ENCODE measurements at places on chromosomes 6 and 20. TPM values are rescaled to one million over a fixed set of nuclear protein-coding genes. Genes with fewer than 3 reads are reported as not detected.
A peak's percentile ranks its signal among the peaks of the same experiment; 100 is the strongest.

DNA sequence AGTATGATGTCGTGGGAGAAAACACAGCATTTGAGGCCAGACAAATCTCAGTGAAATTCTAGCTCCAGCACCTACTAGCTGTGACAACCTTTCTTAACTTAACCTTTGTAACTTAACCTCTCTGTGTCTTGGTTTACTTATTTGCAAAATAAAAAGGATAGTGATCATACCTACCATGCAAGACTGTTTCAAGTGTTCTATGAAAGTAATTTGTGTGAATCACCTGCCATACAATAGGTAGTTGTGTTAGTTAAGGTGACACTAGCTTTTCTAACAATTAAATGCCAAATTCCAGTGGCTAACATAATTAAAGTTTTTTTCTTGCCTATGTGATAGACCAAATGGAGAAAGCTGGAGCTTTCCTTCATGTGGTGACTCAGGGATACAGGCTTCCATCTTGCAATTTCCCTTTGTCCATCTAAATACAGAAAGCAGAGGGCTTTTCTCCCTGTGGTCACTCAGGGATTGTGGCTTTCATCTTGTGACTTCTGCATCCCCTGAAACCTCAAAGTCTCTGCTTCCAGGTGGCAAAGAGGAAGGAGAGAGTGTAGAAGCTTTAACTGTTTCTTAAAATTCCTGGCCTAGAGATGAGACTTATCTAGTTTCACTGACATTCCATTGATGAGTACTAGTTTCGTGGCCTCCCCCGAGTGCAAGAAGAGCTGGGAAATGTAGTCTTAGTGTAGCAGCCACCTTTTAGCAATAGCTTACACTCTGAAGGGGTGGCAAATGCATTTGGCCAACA, 311.4 kb downstream of the CLIC5 start:
- no peak for DNase-seq

- no peak for DNase-seq
Observed at GRCh38 chr6:131890091-131890490, 61.1 kb downstream of the CCN2 start.

DNA sequence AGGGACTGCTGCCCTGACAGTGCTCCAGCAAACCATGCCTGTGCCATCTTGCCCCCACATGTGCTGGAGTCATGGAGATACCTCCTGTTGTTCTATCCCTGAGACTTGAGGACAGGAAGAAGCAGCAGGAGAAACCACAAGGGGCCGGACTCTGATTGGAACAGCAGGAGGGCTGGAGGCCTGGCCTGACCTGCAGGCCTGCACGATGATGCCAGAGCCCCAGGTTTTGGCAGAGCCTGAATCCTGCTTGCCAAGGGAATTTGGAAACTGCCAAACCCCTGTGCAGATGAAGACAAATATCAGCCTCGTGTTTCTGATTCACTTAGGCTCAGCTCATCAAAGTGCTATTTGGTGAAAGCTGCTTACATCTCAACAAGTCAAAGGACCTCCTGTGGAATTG, 177.6 kb downstream of the MAFB start:
- DNase-seq = no peak

- DNase-seq = no peak
Observed at GRCh38 chr6:38644951-38645350, 5.2 kb upstream of the BTBD9 start.

GRCh38 chr6:131635384-131636340, 1.4 kb upstream of the ENPP3 start:
- DNase-seq = no peak

DNA sequence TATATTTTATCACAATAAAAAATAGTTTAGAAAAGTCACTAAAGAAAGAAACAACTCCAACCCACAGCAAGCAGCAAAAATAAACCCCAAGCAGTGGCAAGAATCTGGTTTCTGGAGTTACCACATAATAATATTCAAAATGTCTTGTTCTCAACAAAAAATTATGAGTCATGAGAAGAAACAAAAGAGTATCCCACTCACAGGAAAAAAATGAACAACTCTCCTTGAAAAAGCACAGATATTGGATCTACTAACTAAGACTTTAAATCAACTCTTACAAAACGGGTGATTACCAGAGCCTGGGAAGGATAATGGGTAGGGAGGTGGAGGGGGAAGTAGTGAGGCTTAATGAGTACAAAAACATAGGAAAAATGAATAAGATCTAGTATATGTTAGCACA, 425.6 kb downstream of the PLCB1 start:
- no peak for DNase-seq

GRCh38 chr6:133837801-133838349, 51.0 kb upstream of the TCF21 start:
- no peak for DNase-seq

GRCh38 chr6:158841358-158841757, 22.2 kb upstream of the EZR start:
- DNase-seq = no peak

GRCh38 chr6:46925563-46926253, 4.0 kb upstream of the ADGRF5 start:
- DNase-seq = no peak

- DNase-seq = no peak
Observed at GRCh38 chr6:141309295-141309694, 823.4 kb upstream of the GJE1 start.

DNA sequence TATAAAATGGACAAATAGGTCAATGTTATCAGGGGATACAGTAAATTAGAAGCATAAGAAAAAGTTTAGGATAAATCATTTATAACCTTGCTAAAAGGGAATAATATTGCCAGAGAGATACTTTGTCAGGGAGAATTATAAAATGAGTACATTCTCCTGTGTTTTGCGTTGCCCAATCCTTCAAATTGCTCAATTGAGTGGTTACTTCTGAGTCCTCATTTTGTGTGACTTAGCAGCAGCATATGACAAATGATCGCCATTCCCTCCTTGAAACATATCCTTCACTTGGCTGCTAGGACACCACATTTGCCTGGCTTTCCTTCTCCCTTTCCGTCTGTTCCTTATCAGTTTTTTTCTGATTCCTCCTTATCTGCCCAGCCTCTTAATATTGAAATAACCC, 106.7 kb upstream of the FLRT3 start:
- no peak for DNase-seq

- no peak for DNase-seq
Observed at GRCh38 chr20:13325033-13325432, 104.0 kb downstream of the ISM1 start.

DNA sequence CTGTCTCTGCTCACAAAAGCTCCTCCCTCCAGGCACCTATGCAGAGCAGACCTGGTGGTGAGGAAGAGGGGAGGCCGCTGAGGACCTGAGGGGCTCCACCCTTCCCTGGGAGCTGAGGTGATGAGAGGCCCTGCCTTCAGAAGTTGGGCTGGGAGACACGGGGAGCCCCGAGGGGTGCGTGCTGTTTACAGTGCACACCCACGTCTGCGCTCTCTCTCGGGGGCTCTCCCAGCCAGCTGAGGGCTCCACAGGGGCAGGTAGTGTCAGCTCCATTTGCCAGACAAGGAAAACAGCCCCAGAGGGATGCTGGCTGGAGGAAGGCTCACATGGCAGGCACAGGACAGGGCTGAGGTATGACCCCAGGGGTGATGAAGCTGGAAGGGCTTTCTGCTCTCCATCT, 13.5 kb upstream of the NOL4L start:
- DNase-seq = no peak

DNA sequence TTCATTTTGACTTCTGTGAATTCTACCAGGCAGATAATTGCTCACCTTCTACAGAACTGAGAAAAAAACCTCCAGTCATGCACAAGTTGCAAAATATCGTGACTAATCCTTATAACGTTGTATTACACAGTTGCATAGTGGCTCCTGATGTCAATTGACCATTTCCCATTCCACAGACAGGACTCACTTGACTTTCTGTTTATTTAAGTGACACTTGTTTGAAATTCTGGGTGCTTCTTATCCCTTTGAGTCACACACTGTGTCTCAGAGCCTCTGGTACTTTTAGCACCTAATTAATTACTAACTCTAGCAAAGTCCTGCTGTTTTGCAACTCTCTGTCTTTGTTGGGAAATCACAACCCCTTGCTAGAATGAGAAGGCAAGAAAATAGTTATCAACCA, 16.2 kb upstream of the RSPO3 start:
- no peak for DNase-seq

- no peak for DNase-seq
Observed at GRCh38 chr20:3768342-3769130, 983 bp upstream of the ADISSP start.

DNA sequence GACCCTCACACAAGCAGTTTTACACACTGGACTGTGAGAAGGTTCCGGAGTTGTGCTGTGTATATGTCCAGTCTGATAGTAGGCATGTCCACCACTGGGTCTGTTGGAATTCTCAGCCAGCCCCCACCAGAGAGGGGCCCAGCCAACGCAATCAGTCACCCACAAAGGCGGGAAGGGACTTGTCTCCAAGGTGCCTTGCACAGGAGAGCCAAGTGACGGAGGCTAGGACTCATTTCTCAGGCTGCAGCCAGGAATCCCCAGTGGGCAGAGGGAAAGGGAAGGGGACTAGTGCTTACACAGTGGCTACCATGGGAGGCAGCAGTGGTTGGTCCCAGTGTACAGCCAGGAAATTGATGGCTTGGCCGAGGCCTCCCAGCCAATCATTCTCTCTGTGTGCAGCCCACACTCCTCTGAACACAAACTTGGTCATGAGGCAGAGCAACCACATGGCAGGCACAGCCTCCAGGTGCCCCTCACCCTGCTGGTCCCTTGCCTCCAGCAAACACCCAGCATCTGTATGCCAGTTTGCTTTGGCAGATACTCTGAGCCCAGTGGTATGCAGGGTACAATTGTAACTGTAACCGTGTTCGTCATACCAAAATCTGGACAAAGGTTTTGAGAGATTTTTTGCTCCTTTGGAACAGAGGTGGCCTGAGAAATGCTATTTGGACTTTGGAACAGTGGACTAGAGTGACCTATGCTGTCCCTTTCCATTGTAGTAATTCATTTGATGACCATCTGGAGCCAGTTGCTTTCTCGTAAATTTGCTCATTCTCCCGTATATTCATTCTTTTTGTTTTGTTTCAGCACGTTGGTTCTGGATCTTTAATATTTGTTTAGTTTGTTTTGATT, 72.9 kb upstream of the MYL9 start:
- no peak for DNase-seq

- peak; percentile 41 for DNase-seq
Observed at GRCh38 chr20:64130271-64130670, 22.9 kb upstream of the NPBWR2 start.

DNA sequence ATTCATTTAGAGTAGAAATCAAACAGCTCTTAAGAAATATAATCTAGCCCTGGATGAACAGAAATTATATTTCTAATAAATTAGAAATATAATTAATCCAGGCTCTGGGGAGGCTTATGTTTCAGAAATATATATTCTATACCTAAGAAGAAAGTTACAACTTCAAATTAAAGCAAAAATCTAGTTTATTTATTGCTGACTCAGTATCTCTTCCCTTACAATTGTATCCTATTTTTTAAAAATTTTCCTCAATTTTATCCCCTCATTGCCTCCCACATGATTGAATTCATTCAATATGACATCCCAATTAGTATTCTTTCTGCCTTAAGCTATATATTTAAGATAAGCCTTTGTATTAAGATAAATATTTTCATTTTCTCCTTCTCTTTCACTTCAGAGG, 71.4 kb downstream of the HS3ST5 start:
- DNase-seq = no peak

DNA sequence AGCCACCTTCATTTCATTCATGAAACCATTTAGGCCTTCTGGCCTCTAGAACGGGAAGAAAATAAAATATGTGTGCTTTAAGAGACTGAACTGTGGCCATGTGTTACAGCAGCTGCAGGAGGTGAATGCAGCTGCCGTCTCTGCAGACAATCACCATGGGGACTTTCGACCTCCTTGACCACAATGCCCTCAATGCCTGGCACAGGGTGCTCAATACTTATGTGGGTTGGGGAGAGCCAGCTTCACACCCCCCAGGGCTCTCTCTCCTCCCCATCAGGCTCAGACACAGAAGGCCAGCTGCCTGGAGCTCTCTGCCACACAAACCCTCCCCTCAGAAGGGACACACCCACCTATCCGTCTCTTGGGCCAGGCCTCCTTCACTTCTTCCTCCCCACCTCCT, 43.5 kb downstream of the ANKRD60 start:
- DNase-seq = no peak

- no peak for DNase-seq
Observed at GRCh38 chr6:150150458-150150820, 7.6 kb downstream of the PPP1R14C start.

DNA sequence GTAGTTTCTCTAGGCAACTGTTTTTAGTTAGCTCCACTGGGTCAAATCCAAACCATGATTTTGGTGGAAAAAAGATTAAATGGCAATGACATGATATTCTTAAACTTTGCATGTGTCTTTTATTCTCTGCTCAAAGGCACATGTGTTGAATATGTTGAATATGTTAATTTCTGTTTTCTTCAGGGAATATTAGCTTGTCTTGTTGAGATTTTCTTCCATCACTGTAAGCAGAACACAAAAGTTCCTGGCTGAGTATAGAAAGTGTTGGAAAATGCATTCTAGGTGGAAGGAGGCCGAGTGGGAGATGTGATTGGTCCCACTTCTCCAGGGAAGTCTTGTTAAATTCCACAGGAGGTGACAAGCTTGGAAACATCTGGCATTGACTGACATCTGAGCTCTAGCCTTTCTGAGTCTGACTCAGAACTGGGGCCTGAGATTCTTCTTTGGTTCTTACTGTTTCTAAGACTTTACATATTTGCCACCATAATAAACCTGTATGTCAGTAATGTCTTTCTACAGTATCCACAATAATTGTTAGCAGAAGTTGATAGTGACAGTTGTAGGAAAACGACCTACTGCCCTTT, 81.1 kb downstream of the LAMA4 start:
- DNase-seq = no peak

Gene GATA5
- total RNA-seq = 1.0 TPM

Gene KIAA0408
- 0.51 TPM for total RNA-seq

Gene DEFB123
- total RNA-seq = not detected

Gene TXLNB
- total RNA-seq = 135 TPM

Gene FNDC11
- not detected for total RNA-seq

Gene NOX3
- total RNA-seq = not detected

Gene DPPA5
- total RNA-seq = not detected

Gene LST1
- 5.4 TPM for total RNA-seq

Gene TINAG
- 0.70 TPM for total RNA-seq

Gene BFSP1
- 0.83 TPM for total RNA-seq

Gene TFAP2C
- total RNA-seq = 0.22 TPM

Gene SLC32A1
- total RNA-seq = not detected

Gene TEAD3
- 63.3 TPM for total RNA-seq

Measured in cardiac septum (tissue), 1 donor.